Omental fat pad (tissue), 4 donors: ENCODE measurements at places on chromosomes 6 and 20. TPM values are rescaled to one million over a fixed set of nuclear protein-coding genes. Genes with fewer than 3 reads are reported as not detected.

DNA sequence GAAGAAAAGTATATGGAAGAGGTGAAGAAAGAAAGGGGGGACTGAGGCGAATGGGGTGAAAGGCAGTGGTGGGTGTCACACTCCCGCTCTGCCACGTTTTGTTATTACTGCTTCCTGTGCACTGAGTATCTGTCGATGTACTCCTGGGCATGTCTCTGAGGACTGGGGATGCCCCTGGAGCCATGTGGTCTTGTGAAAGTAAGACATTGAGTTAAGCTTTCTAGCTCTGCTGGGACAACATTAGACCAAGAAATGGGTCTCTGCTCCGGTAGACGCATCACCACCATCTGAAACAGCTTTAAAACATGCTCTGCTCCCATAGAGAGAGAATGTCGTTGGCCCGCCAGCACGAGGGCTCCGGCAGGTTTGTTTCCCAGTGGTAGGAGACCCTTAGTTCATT is 40.0 kb downstream of the IRF4 start:
- no peak for DNase-seq

- DNase-seq: no peak
Measured at GRCh38 chr20:35122756-35123405, 24.3 kb downstream of the EDEM2 start.

PRR18 gene
- total RNA-seq: 0.63 TPM

- DNase-seq: no peak
Measured at GRCh38 chr20:37379967-37380828, 34.3 kb downstream of the SRC start.

DNA sequence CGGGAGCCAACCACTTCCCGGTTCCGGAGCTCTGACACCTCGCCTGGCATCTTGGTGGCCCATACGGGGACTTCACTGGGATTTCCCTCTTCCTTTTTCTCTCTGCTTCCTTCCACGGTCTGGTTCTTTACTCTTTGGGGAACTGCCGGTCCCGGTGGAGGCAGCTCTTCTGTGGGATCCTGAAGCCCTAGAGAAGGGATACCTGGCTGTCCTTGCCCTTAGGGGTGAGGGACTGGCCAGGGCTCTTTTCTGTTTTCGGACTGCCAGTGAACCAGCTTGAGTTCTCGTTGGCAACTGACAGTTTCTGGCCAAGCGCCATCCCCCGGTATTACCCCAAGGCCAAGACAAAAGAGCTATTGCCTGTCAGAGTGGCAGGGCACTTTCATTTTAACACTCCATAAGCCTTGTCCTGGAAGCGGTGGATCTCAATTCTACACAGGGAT is 880 bp upstream of the CPXM1 start:
- DNase-seq: no peak

GRCh38 chr6:163165922-163166321 is 248.6 kb upstream of the QKI start:
- no peak for DNase-seq

GRCh38 chr20:37714978-37715672 is 21.3 kb downstream of the CTNNBL1 start:
- DNase-seq: no peak

RMND1 gene
- total RNA-seq: 20.8 TPM

DNA sequence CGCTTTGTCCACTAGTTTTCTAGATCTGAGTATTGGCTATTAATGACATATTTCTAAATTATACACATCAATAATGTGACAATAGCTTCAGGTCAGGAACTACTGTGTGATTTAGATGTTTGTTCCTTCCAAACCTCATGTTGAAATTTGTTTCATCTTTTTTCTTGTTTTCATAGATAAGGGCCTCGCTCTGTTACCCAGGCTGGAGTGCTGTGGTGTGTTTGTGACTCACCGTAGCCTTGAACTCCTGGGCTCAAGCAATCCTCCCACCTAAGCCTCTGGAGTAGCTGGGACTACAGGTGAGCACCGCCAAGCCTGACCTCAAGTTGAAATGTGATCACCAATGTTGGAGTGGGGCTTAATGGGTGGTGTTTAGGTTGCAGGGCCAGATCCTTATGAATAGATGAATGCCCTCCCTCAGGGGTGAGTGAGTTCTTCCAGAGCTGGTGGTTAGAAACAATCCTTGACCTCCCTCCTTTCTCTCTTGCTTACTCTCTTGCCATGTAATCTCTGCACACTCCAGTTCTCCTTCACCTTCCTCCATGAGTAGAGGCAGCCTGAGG is 5.9 kb upstream of the NQO2 start:
- DNase-seq: no peak

- no peak for DNase-seq
Measured at GRCh38 chr6:147170269-147170668, 33.9 kb upstream of the STXBP5 start.
